ENCODE measurements at places on chromosomes 1 and 21.

- DNase-seq: no peak
These were observed 18.8 kb downstream of the SLC1A7 start for GRCh38 chr1:53123453-53124140.

- DNase-seq: peak; percentile 31
These were observed 1.7 kb downstream of the COP1 start for GRCh38 chr1:176205332-176205914.

DNA sequence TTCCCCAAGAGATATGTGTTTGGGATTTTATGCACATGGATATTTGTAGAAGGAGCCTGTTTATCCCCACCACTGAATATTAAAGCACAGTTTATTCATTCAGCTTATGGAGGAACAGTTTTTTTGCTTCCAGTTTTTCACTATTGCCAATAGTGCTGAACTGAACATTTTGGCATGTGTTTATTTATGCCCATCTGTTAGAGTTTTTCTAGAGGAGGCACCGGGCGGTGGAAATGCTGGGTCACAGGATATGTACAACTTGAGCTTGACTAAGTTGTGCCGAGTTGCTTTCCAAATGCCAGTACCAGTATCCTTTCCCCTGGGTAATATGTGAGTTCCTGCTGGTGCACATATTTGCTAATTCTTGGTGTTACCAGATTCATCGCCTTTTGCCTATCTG lies 111.3 kb downstream of the GREM2 start:
- DNase-seq: no peak

DNA sequence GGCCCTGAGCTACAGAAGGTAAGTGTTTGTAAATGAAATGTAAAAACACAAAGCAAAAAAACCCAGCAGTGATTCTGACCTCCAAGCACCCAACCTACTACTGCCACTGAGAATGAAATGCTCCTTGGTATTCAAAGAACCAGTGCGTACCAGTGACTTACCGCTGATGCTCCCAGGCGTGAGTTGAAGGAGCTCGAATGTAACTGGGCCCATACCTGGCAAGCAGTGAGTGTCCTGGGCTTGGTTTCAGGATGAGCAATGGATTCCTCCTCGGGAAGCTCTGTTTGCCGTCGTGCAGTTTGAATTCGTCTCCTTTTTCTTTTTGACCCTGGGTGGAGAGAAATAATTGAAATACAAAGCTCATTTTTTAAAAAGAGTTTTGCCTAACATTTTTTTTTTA lies 121.9 kb downstream of the ATG4C start:
- no peak for DNase-seq

GRCh38 chr1:197614916-197615692 lies 160.2 kb downstream of the DENND1B start:
- DNase-seq: peak; percentile 67

GRCh38 chr21:31909153-31910073 lies 36.6 kb downstream of the HUNK start:
- DNase-seq: no peak

GRCh38 chr1:94025383-94026340 lies 95.3 kb downstream of the ABCA4 start:
- DNase-seq: peak; percentile 77

DNA sequence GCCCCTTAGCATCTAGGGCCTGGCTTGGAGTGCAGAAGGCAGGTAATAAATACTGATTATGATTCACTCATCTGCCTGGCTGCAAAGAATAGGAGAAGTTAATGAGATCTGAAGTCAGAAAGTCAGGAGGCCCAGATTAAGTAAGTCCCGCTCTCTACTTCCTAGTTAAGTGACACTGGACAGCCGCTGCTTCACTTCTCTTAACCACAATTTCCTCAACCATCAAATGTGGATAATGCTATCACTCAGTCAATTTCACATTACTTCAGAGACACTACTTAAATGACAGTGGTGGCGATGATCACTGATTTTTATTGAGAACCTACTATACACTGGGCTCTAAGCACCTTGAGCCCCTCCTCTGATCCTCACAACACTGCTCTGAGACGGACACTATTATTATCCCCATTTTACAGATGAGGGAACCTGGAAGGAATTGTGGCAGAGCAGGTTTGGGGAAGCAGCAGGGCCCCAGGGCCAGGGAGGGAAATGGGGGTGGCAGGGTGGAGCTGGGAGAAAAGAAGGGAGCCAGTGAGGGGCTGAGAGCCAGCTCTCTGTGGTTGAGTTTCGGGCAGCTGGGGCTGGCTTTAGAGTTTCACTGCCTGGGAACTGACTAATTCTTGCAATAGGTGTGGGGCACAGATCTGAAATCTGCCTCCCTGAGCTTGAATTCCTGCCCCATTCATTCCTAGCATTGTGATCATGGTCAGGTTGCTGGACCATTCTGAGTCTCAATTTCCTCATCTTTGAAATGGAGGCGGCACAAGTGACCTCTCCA lies 2.4 kb upstream of the E2F2 start:
- DNase-seq: no peak

GRCh38 chr1:148264374-148265276 lies 112.5 kb upstream of the NBPF11 start:
- DNase-seq: peak; percentile 42

DNA sequence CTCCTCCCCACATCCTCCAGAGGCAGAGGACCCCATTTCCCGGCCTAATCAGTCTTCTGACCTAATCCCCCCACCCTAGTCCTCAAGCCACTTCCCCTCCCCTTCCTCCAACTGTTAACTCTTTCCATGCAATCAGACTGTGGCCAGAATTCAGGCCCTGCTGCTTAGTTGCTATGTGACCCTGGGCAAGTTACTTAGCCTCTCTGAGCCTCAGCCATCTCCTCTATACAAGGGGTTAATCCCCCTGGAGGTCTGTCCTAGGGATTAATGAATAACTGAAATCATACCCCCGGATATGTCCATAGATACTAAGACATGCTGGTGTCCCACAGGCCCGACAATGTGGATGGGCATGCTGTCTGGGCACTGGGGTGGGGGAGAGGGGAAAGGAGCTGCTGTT lies 18.3 kb downstream of the AHDC1 start:
- no peak for DNase-seq

DNA sequence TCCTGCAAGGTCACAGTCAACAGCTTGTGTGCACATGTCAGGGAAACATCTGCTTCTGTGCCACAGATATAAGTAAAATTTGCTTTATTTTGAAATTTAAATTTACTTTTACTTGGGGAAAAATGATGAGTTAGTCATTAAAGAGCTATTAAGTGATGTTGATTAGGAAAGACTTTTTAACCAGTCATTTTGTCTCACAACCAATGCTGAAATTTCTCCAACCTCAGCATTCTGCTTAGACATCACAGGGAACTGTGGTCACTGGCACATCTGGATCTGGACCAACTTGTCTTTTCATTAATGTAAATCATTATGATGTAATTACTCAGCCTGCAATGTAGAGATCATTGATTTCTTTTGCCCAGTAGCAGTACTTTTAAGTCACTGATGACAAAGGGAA lies 301.0 kb downstream of the TTLL7 start:
- no peak for DNase-seq

GRCh38 chr1:26705788-26706311 lies 10.0 kb downstream of the ARID1A start:
- DNase-seq: peak; percentile 57

Data from MCF 10A (cell line).